Ovary (tissue), 10 donors: ENCODE measurements at places on chromosomes 12 and 14.

- no peak for DNase-seq
Observed at GRCh38 chr14:87892763-87893162, 100.2 kb downstream of the GALC start.

- no peak for DNase-seq
Observed at GRCh38 chr14:99245564-99246511, 26.2 kb downstream of the BCL11B start.

DNA sequence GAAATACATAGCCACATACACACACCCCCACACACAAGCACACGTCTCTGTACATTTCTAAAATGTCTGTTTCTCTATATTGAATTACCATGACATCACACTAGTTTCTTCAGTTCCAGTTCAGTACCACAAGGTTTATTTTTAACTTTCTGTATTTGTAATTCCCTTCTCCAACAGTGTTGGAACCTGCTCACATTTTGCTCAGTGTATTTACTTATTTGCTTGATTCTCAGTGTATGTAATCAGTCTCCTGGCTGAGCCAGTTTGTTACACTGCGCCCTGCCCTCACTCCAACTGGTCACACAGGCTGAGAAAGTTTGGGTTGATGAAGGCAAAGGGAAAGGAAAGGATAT is 67.1 kb downstream of the MON2 start:
- no peak for DNase-seq

- no peak for DNase-seq
Observed at GRCh38 chr12:58938440-58938839, 18.1 kb upstream of the LRIG3 start.

DNA sequence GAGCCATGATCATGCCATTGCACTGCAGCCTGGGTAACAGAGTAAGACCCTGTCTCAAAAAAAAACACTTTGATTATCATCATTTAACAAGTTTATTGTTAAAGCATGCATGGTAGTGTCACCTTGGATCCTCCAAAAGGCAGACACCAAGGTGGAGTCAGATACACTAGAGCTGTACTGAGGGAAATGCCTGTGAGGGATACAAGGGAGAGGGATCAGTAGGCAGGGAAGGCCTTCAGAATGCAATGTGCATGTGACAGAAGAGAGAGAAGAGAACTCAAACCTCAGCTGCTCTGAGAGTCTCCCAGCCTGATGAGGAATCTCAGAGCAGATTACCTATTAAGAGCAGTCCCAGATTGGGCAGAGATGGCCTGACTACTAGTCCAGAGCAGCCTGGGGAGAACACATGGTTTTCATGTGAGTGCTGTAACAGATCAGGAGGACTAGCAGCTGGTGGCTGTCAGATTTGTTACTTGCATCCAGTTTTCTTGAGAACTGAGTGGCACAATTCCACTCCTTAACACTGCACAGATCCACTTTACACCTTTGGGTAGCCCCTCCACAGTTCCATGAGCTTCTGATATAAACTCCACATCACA is 38.0 kb upstream of the A2ML1 start:
- no peak for DNase-seq

DNA sequence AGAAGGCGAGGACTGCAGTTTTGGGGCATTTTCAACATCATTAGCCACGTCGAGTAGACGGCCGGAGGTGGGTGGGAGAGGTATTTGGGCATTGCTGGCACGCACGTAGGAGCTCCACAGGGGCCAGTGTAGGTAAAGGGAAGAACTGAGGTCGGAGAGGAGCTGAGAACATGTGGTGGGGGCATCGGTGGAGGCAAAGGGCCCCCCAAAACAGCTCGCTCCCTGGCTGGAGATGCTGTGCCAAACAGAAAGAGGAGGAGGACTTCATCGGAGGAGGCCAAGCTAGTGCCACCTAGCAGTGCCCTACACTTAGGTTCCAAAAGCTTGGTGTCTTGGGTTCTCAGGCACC is 52.0 kb upstream of the PPP2R5C start:
- DNase-seq: no peak

DNA sequence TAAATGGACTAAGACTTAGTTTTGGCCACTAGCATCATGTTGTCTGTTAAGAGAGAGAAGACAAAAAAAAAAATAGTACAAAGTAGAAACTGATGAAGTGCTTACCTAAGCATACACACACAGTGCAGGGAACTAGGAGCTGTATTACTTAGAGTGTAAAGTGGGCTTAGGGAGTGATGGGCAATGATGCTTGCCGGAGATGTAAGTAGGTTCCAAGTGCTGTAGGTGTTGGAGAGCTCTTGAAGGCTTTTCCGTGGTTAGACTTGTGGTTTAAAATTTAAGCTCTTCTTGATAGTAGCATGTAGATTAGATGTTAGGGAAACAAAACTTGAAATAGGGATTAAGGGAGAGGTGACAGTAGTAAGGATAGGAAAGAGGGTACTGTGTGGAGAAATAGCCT is 34.7 kb downstream of the MIA2 start:
- no peak for DNase-seq

- peak; percentile 85 for DNase-seq
Observed at GRCh38 chr12:14284184-14284722, 81.2 kb upstream of the ATF7IP start.

DNA sequence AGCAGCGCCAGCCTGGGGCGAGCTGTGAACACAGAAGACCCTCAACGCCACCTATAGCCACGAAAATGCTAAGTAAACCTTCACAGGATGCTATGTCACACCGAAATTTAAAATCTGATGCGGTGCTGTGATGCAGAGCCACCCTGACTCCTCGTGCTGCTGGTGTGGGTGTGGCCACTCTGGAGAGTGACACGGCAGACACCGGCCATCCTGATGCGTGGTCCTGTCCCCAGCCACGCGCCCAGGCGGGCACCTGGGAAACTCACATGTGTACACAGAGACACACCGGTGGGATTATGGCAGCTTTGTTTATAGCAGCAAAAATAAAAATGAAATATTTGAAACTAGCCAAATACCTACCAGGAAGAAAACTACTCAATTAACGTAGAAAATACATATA is 138.3 kb upstream of the SFSWAP start:
- no peak for DNase-seq

DNA sequence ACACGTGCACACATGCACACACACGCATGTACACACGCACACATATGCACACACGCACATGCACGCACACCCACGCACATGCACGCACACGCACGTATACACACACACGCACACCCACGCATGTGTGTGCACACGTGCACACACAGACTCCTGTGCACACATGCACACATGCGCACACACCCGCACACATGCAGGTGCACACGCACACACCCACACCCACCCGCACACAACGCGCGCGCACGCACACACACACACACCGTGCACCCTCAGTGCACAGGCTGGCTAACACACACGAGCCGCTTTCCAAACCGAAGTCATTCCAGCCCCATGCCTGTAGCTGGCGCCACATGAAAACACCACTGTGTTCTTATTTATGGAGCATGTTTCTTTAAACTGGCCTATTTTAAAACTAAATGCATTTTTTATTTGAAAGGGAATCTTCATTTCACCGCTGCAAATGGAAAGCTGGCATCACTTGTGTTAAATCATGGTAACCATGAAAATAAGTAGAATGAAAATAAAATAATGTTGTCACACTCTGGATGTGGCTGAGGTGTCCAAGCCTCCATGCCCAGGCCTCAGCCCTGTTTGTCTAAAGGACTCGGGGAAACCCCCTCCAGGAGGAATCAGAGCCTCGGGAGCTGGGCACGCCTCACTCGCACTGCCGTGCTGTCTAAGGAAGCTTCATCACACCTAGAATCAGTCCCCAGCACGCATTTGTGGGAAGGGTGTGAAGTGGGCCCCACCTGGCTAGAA is 45.1 kb downstream of the GALNT9 start:
- no peak for DNase-seq

- DNase-seq: no peak
Observed at GRCh38 chr12:116427200-116427930, 131.8 kb upstream of the MAP1LC3B2 start.

GRCh38 chr12:5620896-5621295 is 189.0 kb downstream of the NTF3 start:
- DNase-seq: no peak

- DNase-seq: no peak
Observed at GRCh38 chr14:87813686-87814085, 179.3 kb downstream of the GALC start.

DNA sequence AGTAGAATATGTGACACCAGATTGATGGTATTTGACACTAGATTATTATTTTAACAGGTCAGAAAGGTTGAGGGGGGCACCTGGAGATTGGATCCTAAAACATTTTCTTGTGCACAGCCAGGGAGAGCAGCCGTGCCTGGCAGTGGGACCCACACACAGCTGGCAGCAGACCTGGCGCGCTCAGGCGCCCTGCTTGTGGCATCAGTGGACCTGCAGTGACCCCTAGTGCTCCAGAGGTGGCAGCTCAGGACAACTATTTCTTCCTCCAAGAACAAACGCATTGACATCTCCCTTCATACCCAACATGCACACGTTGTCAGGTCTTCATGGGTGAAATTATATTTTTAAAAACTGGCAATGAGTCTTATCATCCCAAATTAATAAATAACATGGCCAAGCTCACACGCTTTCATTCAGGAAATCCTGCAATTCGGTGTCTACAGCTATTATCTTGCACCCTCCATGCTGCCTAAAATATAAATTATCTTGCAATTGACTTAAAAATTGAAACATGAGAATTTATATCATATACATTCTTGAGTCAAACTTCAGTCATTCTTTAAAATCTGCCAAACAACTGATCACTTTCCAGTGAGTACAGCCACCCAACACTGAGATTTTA is 7.7 kb upstream of the TMEM132D start:
- no peak for DNase-seq

DNA sequence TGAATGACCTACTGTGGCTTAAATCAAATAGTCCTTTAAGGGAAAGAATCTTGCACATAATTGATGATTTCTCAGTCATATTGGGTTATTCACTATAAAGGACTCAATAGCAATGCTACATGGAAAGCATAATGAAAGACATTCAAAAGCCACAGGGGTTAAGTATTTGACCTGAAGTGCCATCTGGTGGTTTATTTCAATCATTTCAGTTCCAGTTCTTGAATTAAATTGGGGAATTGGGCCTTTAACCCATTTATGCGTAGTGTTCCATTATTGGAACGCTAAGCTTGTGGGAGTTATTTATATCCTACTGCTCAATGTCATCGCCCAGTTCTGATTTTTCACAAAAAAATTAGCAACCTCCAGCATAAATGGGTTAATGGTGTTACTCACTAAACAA is 41.3 kb upstream of the C12orf71 start:
- no peak for DNase-seq

- no peak for DNase-seq
Observed at GRCh38 chr12:54578778-54579177, 9.7 kb downstream of the PPP1R1A start.

DNA sequence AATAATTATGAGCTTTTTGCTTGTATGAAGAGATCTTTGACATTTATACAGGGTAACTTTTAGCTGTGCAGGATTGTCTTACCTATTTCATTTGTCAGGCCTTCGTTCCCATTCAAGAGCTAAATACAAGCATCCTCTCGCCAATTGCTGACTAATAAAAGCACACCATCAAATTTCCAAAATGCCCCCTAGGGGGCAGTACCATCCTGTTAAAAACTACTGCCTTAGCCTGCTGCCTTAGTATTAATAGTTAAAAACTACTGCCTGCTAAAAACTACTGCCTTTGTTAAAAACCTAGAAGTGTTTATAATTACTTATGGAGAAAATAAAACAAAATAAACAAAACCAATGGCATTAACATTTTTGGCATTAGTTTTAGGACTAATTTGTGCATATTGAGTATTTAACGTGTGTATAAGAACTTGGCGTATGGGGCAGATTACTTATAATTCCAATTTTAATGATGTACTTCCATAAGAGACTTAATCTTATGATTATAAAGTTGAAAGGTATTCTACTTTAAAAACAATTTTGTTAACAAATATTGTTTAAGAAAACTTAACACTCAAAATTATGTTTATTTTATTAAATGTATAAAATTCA is 3.0 kb upstream of the IFI27L2 start:
- peak; percentile 61 for DNase-seq

- DNase-seq: no peak
Observed at GRCh38 chr14:56358851-56359614, 220.6 kb upstream of the TMEM260 start.

GRCh38 chr14:75274050-75274898 is 4.4 kb upstream of the FOS start:
- DNase-seq: no peak

DNA sequence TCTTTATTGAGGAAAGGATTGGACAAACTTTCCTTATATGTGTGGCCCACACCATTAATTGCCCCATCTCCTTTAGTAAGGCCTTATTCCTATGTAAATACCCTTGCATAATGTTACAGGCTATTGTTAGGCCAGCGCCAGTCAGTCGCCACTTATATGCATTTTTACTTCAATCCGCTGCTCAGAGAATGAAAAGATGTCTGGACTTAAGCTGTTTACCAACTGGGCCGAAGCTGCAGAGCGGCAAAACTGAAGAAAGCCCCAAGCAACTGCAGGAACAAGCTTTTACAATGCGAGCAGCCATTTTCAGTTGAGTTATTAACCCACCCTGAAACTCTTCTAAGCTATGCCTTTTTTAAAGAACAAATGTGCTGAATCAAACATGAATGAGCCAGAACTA is 92.1 kb upstream of the OTX2 start:
- no peak for DNase-seq

DNA sequence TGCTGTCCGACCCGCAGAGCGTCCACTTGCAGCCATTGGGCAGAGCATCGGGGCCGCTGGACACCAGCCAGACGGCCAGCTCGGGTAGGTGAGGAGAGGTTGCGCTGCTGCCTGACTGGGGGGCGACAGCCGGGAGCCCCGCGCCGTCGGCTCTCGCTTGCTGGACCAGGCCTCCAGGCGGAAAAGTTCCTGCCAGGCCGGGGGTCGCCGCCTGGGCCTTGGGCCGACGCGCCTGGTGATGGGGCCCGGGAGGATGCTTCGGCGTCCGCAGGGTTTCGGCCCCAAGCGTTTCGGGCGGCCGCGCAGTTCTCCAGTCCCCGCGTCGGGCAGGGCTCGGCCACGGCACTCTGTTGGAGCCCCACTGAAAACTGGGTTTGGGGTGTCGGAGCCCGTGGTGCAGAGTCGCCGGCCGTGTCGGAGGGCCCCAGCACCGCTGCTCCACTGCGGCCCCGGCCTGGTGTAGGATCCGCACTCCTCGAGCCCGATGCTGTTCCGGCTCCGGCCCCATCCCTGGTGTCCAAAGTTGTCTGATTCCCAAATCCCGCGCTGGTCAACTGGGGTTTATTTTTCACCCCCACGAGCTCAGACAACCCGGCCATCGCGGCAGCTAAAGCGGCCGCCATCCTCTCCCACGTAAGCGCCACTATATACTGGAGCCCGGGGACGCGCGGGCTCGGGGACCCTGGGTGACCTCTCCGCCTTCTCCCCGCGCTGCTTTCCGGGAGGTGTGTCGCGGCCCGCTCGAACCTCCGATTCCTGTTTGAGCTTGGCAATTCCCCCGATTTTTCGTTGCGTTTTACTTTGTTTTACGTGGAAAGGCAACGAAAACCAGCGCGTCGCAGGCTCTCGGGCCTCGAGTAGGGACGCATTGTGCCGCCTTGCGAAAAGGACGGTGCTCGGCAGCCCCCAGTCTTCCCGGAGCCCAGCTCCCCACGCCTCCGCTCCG is 872 bp downstream of the VSX2 start:
- no peak for DNase-seq

- no peak for DNase-seq
Observed at GRCh38 chr12:122111089-122111641, 32.6 kb downstream of the MLXIP start.

- no peak for DNase-seq
Observed at GRCh38 chr14:75615200-75615599, 36.8 kb downstream of the FLVCR2 start.

GRCh38 chr12:2629051-2629450 is 165.7 kb upstream of the FKBP4 start:
- DNase-seq: no peak
